ENCODE measurements at places on chromosomes 11 and 22.
A peak's percentile ranks its signal among the peaks of the same experiment; 100 is the strongest.

- DNase-seq, result no peak
Observed at GRCh38 chr11:121191818-121192217, 90.8 kb downstream of the TECTA start.

DNA sequence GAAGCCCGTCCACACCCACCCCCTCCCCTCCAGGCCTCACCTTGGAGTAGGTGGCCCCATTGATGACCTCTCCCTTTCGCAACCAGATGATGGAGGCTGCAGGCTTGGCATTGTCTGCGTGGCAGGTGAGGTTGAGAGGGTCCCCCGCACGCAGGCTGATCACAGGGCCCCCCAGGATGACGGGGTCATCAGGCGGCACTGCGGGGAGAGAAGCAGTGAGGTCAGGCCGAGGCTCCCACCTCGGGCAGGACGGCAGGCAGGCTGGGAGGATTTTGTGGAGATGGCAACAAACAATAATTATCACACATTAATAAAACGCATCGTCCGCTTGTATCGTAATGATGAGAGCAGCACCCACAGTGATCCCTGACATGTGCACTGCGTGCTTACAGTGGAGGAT is 117.8 kb downstream of the ST3GAL4 start:
- DNase-seq, result no peak

GRCh38 chr11:111724615-111725129 is 41.5 kb downstream of the PPP2R1B start:
- no peak for DNase-seq

DNA sequence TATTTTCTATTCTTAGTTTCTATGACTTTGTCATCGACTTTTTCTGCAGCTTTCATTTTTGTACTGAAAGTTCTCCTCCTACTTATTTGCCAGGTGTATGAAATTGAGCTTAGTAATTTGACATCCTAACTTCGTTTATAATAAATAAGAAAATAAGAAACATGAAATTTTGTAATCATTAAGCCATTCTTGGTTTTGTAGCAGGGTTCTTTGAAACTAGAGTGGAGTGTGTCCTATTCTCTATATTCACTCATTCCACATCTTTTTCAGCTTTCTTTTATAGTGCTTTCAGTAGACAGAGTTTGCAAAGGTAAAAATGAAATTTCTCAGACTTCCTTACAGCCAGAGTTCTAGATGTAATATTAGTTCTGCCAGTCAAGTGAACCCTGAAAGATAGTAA is 47.8 kb downstream of the FANCF start:
- no peak for DNase-seq

DNA sequence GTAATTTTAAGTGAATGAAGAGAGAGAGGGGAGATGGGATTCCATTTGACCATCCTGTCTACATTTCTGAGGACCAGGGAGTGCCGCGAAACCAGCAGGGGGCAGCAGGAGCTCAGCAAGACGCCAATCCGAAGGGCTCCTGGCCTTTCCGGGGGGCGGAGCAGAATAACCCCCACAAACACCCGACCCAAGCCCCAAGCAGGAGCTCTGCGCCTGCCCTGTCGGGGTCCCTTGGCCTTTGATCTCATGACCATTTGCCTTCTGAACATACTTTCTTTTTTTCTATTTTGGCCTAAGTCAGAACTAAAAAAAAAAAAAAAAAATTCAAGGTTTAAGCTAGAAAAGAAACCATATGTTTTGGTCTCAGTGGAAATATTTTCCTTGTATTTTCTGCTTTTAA is 21.9 kb upstream of the SCN2B start:
- peak; percentile 94 for DNase-seq

DNA sequence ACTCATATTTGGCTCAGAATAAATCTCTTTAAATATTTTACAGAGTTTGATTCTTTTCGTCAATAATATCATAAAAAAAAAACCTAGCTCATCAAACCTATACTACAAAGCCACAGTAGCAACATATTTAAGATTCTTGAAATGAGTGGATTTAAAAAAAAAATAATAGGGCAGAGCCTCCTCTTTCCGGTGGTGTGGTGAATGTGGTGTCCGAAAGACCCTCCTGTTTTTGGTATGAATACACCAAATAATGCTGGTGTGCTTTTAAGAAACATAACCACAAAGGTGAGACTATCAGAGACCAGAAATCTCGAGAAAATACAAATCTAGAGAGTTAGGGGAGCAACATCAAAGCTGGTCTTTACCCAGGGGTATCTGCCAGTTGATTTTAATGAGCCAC is 342.6 kb downstream of the TBC1D22A start:
- no peak for DNase-seq

- no peak for DNase-seq
Observed at GRCh38 chr11:32396991-32397390, 38.3 kb downstream of the WT1 start.

DNA sequence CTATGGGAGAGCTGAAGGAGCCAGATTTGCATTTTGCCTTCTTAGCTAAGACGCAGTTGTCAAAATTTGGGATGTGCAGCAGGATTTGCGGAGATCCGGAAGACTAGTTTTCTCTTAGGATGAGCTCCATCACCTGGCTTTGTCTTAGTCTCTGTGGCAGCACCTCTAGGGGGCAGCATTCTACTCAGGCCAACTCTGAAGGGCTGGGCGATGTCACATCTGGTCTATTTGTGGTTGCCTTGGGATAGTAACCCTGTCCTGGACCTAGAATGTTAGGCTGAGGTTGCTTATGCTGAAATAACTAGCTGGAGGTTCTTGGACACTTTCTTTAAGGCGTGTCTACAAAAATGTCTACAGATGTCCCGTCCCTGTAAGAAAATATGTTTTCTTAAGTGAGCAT is 116.2 kb downstream of the FAT3 start:
- DNase-seq, result peak; percentile 1

DNA sequence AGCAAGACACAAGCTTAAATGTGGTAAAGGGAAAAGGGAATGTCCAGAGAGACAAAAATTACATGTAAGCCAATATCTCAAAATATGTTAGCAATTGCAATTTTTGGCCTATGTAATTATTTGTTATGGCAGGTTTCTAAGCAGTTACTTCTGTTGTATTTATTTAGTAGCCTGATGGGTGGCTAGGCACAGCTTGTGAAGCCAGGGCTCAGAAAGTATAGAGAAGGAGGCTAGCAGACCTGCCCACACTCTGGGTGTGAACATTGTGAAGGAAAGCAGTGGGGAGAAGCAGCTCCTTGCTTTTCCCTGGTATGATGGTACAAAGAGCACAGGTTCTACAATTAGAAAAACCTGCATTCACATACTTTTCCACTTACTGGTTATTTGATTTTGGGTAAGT is 196.5 kb upstream of the PGR start:
- no peak for DNase-seq

DNA sequence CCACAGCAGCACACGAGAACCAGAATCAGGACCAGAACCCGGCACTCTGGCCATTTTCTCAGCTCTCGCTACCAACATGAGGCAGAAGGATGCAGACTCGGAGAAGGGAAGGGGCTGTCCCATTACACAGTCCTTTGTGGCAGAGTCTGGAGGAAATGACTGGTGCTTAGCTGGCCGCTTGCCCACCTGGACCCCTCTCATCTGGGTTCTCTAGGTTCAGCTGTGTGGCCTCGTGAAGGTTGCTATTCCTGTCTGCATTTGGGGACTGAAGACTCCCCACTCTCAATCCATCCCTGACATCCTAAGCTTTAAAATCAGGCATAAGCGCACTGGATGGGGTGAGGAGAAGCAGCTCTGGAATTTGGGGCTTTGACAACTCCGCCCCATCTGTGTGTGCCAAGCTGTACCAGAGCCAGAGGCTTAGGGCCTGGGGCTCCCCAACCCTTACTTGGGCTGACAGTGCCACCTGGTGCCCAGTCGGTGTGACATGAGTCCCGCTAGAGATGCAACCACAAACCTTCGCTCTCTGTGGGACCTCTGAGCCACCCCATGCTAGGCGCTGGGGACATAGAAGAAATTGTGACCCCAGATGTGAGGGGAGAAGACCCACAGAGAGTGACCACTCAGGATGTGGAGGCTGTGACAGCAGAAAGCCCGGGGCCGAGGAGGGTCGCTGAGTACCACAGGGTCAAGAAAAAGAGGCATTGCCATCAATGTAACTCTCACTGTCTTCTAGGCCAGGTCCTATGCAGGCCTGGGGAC is 35.8 kb upstream of the FCHSD2 start:
- DNase-seq, result peak; percentile 79

DNA sequence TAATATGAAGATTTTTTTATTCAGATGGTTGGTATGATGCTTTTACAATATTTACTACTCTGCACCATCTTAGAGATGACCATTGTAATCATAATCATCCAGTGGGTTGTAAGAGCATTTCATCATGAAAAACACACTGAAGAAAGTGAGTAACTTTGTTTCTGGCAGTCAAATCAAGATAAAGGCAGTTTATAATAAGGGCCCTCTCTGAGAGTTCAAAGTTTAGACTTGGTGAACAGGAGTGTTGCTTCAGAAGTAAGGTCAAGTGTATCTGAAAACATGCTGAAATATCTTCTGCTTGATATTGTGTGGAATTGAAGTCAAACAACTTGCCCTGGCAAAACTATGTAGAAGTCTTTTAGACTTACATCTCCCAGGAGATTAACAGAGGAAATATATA is 19.5 kb upstream of the MS4A8 start:
- no peak for DNase-seq

DNA sequence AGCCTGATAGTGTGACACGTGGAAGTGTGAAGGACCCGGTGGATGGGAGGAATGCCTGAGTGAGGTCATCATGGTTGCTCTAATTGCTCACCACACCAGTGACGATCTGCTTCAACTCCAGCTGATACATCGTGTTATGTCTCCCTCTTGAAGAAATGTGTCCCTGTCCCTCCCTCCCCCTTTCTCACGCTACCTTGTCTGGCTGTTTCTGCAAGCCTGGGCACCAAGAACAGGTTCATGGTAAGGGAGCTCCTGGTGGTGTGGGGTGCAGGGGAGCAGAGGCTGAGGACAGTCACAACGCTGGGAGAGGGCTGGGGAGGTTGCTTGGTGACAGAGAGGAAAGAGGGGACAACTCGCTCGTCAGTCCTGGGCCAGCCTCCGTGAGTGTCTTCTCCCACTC is 413.4 kb downstream of the SOX6 start:
- DNase-seq, result no peak

DNA sequence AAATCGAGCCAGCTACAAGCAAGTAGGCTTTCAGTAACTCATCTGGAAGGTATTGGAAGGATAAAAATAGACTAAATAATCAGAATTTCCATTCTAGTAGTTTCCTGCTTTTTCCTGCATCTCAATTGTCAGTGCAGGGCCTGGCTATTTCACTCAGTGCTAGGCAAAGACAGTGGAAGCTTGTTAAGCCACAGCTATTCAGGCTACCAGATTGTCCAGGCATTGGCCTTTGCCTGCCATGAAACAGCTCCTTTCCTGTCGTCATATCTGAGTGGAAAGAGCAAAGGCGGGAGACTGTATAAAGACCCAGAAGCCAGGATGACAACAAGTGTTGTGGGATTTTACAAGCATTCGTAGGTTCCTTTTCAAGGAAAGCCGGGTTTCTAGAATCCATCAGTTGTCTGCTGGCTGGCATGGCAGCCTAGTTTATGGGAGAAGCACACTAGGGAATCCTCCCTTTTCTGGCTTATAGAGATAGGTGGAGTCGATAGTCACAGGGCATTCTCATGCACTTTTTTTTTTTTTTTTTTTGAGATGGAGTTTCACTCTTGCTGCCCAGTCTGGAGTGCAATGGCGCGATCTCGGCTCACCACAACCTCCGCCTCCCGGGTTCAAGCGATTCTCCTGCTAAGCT is 2.0 kb upstream of the TNRC6B start:
- DNase-seq, result no peak

DNA sequence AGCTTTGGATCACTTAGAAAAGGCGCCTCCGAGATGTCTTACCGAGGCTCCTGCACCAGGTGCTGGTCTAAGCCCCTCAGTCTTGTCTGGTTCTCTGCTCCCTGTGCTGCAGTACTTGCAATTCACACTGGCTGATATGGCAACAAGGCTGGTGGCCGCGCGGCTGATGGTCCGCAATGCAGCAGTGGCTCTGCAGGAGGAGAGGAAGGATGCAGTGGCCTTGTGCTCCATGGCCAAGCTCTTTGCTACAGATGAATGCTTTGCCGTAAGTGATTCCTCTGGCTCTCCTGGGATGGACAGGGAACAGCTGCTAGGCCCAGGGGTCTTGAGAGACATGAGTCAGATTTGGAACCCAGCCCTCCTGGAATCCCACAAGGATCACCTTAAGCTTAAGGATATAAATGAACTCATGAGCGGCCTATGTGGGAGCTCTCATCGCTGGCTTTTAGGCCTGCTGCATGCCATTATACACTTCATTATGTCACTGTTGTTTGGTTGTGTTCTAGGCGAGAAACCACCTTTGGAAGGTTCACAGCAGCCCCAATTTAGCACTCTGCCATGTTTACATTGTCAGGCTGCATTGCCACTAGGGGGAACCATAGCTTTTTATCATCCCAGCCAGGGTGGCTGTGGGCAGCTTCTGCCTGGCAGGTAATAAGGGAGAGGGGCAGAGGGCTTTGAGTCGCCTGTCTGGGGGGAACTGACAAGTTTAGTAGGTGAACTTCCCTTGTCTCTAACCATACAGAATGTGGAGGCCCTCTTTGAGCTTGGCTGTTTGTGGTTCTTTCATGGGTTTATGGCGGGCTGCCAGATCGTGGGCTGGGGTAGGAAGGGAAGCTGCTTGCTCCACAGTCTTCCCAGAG is 8.5 kb downstream of the ACAD8 start:
- peak; percentile 24 for DNase-seq

- no peak for DNase-seq
Observed at GRCh38 chr11:87284306-87284705, 246.6 kb downstream of the TMEM135 start.

- no peak for DNase-seq
Observed at GRCh38 chr22:23398701-23399366, 181.3 kb downstream of the IGLL1 start.

DNA sequence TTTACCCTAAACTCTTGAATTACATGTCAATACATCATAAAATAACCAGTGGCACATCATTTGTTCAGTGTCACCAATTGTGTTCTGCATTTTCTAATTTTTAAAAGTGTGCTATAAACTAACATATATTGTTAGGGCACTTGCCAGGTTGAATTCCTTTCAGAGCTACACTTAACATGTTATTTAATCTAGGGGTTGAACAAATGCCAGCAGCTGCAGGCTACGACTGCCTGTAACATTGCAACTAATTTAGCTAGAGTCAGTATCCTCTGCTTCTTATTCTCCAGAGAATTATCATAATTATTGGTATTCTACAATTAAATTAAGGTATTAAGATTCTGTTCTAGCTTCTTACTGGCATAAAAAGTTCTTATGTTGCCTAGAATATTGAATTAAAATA is 46.4 kb upstream of the ARHGAP42 start:
- no peak for DNase-seq

GRCh38 chr11:66867425-66868040 is 10.7 kb downstream of the LRFN4 start:
- DNase-seq, result no peak

DNA sequence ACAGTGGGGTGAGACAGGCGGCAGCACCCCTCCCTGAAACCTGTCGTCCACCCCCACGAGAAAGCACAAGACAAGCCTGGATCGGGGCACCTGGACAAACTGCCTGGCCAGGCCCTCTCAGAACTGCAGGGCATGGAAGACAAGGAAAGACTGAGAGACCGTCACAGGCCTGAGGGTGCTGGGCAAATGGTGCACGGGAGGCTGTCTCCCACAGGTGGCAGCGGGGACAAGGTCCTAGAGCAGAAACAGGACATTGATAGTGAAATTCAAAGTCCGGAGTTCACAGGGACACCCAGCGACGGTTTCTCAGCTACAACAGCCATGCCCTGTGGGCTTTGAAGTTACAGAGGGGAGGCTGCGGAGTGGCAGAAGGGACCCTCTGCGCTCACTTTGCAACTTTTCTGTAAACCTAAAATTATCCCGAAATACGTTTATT is 20.6 kb downstream of the DRD4 start:
- no peak for DNase-seq

GRCh38 chr11:129732941-129733340 is 82.7 kb upstream of the TMEM45B start:
- no peak for DNase-seq

GRCh38 chr11:10410844-10411200 is 44.2 kb upstream of the AMPD3 start:
- DNase-seq, result no peak
